ENCODE measurements at places on chromosomes 1 and 21. TPM values are rescaled to one million over a fixed set of nuclear protein-coding genes. Genes with fewer than 3 reads are reported as not detected.

DNA sequence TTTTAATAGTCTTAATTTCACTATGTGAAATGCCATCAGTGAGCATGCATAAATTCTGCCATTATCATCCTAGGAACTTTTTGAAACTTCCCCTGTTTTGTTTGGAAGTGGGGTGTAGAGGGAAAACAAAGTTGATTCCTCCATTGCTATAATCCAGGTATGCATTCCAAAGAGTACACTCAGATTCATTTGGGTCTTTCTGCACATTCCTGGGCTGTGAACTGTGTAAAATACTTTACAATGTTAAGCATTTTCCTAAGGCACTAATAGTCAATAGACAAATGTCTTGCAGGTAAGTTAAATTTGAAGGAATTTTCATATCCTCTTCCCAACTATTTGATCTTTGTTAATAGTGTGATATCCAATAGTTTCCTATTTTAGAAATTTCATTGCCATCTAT, 36.2 kb downstream of the SGIP1 start:
- no peak for DNase-seq

DNA sequence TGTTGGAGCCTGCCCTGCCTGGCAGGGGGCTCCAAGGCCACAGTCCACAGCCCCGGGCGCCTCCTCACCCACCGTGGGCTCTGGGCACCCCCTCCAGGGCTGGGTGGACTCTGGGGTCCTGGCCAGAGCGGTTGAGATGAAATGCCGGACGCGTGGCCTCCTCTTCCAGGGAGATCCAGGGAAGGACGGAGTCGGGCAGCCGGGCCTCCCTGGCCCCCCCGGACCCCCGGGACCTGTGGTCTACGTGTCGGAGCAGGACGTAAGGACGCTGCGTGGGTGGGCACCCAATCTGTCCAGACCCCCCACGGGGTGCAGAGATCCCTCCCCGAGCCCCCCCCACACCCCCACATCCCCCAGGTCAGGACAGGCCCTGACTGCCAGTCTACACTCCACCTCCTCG, 51.2 kb downstream of the SLC19A1 start:
- DNase-seq: no peak

DNA sequence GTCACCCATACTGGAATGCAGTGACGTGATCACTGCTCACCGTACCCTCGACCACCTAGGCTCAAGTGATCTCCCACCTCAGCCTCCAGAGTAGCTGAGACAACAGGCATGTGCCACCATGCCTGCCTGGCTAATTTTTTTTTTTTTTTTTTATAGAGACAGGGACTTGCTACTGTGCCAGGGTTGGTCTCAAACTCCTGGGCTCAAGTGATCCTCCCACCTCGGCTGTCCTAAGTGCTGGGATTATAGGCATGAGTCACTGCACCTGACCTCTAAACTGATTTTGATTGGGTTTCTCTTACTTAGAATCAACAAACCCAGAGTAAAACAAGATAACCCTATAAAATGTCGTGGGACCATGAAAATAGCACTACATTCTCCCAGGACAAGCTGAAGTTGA, 112.0 kb downstream of the UBE2U start:
- no peak for DNase-seq

DNA sequence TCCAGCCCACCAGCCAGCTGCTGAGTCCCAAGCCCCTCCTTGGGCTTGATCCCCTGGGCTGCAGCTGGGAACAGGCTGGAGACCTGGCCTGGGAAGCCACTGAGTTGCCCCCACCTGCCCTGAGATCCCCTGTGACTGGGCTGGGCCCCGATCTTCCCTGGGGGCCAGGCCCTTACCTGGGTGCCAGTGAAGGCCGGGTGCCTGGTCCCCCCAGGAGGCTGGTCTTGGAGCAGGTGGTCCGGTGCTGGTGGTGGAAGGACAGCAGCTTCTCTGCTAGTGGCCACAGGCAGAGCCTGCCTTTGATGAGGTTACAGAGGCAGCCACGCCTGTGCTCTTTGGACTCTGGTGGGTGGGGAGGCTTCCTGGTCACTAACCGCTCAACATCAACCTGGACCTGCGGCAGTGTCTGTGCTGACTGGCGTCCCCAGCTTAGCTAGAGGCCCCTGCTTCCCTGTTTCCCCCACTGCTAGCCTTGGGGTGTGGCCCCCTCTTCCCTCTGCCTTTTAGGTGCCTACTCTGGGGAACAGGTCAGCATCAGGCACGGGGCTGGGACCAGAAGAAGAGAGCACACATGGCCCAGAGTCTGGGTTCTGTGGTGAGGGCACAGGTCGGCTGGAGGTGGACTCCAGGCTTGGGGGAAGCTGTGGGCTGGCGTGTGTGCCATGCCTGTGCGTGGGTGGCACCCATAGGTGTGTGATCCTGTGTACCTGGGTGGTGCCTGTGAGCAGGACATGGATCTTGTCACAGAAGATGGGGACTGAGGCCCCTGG, at the start of gene EPS8L3:
EPS8L3 (minus strand) TSS at position 278 of the 770 bp plus-strand sequence. CDS start 2,174 bp downstream, outside the sequence.
- DNase-seq: no peak

DNA sequence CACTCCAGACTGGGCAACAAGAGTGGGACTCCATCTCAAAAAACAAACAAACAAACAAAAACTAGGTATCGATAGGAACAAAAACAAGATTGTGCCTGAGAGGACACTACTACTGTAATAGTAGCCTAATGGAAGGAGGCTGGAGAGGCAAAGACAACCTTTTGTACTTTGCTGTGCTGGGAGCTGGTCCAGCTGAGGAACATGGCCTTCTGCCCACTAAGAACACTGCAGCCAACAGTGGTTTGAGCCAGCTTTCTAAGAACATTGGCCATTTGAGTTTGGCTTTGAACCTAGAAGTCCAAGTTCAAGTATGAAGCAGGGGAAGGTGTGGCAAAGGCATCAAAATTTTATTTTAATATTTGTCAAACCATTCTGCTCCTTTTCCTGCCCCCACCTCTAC, 22.7 kb upstream of the RGS8 start:
- no peak for DNase-seq

- DNase-seq: no peak
Measured at GRCh38 chr1:58874757-58875755, 91.2 kb upstream of the JUN start.

GRCh38 chr21:22703521-22703920, 1705.3 kb downstream of the NCAM2 start:
- no peak for DNase-seq

GRCh38 chr1:171904778-171905450, 63.6 kb downstream of the DNM3 start:
- DNase-seq: no peak

- no peak for DNase-seq
Measured at GRCh38 chr1:87325982-87326738, 2.5 kb upstream of the LMO4 start.

DNA sequence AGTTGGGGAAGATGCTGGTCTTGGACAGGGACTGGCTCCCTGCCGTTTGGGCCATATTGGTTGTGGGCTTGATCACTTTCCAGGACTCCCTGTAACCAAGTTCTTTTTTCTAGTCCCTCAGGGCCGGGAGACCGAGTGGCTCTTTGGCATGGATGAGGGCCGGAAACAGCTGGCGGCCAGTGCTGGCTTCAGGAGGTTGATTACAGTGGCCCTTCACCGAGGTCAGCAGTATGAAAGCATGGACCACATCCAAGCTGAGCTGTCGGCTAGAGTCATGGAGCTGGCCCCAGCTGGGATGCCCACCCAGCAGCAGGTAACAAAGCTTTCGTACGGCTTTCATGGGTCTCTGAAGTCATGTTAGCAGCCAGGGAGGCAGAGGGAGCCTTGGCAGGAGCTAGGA, 4.3 kb downstream of the METTL13 start:
- DNase-seq: no peak

DNA sequence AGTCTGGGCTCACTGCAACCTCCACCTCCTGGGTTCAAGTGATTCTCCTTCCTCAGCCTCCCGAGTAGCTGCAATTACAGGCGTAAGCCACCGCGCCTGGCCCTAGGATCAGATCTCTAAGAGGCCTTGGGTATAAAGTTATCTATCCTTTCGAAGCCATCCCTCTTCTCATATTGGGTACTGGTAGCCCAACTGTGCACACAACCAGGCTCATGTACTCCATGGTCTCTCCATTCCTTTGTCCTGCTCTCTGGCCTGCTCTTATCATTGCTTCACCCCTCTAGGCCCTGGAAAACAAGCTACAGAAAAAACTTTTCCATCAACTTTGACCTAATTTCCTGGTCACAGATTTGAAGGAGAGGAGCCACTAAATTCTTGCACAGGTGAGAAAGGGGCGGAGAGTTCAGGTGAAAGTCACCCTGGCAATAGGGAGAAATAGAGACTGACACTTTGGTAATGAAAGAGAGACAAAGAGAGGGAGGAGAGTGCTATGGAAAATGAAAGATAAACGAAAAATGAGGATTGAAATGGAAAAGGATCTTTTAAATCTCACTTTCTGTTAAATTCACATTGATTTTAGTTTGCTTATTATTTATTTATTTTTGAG, 6.0 kb downstream of the TXNIP start:
- DNase-seq: no peak

DNA sequence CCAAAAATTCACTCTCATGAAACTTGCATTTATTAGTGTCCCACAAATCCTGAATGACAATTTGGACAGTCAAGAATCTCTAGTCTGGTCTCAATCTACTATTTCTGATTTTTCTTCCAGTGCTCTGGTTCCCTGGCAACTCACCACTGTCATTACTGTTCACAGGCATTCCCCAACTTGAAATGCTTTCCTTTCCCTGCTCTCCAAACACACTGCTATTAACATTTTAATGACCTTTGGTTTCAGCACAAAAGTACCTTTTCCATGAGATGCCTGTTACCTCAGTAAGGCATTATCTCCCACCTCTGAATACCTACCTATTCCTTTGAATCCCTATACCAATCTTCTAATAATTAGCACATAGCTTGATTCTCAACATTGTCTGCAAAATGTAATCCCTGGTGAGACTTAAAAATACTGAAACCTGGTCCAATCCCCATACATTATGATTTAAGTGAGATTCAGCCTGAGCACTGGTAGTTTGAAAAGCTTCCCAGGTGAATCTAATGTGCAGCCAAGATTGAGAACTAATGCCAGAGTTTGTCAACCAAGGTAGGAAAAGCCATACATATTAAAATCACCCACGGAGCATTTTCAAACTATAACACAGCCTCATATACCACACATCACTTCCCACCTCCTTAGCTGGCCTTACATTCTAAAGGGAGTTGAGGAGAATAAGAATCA, 11.7 kb upstream of the ANGPTL3 start:
- DNase-seq: no peak

DNA sequence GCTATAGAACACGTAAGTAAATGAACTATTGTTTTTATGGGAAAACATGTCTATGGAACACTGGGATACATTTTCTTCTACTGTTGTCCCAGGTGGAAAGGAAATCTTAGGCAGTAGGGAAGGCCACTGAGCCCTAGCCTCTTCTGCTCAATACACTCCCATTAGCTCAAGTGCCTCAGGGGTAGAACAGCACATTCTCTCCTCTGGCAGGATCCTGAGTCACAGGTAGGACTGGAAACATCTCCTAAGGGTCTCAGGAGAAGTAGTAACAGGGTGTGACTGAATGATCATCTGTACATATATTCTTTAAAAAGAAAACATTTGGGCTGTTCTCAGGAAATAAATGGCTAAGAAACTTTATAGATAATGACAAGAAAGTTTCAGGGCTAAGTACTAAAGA, 175.6 kb upstream of the ESRRG start:
- DNase-seq: no peak

DNA sequence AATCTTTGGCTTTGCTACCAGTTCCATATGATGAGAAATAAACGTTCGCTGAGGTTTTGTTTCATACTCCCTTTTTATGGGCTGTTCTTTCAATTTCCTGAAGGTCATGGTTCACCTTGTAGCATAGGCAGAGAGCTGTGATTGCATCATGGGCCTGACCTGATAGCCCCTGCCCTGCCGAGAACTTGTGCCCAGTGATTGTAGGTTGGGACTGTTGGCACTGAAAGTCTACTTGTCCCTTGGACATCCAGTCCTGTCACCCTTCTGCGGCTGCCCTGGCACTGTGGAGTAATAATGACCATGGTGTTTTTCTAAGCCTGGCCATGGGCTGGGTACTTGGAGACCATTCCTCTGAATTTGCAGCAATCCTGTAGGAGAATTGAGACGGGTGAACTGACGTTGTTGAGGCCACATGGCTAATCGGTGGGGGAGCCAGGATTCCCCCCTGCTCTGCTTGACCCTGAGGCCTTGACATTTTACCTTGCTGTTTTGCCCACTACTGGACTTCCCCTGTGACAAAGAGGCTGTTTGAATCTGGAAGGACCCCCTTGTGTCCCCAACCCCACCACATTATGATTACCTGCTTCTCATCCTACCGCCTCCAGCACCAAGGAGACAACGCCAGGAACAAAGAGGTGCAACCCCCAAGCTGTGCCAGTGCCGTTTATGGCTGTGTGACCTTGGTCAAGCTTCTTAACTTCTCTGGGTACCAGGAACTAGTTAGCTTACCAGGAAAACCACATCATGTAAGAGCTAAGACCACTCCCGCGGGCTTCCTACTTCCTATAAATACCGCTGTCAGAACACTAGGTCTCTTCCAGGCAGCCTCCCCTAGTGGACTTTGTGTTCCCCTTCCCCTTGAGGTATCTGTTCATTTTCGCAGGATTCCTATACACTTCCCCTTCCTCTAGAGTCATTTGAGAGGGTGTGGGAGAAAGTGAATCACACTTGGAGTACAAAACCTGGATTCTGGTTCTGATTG, 23.4 kb downstream of the SESN2 start:
- no peak for DNase-seq

- no peak for DNase-seq
Measured at GRCh38 chr1:205442051-205442725, 13.7 kb downstream of the BLACAT1 start.

- DNase-seq: no peak
Measured at GRCh38 chr1:116971965-116972673, 29.4 kb upstream of the CD101 start.

- no peak for DNase-seq
Measured at GRCh38 chr1:206814716-206815341, 42.5 kb upstream of the IL10 start.

GRCh38 chr21:25513810-25514209, 93.5 kb downstream of the MRPL39 start:
- no peak for DNase-seq

DNA sequence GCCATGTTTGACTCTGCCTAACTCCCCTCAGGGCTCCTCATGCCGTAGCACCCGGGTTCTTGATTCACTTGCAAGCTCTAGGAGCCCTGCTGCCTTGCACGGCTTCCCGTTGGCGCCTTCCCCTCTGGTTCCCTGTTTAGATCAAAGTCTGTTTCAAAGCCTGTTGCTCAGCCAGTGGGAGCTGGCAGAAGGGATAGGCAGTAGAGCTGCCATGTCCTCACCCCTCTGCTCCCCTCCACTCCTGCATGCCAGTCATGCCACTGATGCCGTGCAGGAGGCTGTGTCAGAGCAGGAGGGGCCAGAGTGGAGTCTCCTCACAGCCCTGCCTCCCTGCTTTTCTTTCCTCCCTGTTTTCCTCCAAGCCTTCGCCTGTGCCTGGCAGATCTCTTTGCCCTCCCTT, 26.5 kb downstream of the HMGCS2 start:
- no peak for DNase-seq

CFAP107 gene
- total RNA-seq: 0.13 TPM

C1orf21 gene
- total RNA-seq: 79.4 TPM

NBPF11 gene
- 5.8 TPM for total RNA-seq

ZNF648 gene
- 0.04 TPM for total RNA-seq

SLAMF7 gene
- total RNA-seq: 0.91 TPM

LUZP1 gene
- total RNA-seq: 14.2 TPM

KLHL17 gene
- total RNA-seq: 14.0 TPM

CLCA1 gene
- not detected for total RNA-seq

EXO1 gene
- total RNA-seq: not detected

RGSL1 gene
- not detected for total RNA-seq

TCHHL1 gene
- not detected for total RNA-seq

POFUT2 gene
- 18.9 TPM for total RNA-seq

CDC14A gene
- total RNA-seq: 15.4 TPM

CDA gene
- 24.1 TPM for total RNA-seq

GPATCH3 gene
- total RNA-seq: 12.4 TPM

CD2 gene
- 0.78 TPM for total RNA-seq

All from lower leg skin (tissue), 4 donors.